Left renal pelvis (tissue), 4 donors: ENCODE measurements at places on chromosomes 5 and 9.

DNA sequence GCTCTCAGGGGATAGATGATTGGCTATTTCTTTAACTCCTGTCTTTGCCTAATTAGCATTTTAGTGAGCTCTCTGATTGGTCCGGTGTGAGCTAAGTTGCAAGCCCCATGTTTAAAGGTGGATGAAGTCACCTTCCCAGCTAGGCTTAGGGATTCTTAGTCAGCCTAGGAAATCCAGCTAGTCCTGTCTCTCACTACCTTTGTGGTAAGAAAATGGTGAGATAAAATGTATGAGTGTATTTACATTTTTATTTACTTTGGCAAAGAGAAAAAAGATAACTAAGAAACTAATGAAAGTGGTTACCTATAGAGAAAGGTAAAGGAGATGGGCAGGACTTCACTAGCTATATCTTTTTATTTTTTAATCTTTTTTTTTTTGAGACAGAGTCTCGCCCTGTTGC is 146.8 kb downstream of the RFK start:
- no peak for DNase-seq

- DNase-seq = no peak
These were observed 185.9 kb downstream of the AP3B1 start for GRCh38 chr5:78108564-78108963.

DNA sequence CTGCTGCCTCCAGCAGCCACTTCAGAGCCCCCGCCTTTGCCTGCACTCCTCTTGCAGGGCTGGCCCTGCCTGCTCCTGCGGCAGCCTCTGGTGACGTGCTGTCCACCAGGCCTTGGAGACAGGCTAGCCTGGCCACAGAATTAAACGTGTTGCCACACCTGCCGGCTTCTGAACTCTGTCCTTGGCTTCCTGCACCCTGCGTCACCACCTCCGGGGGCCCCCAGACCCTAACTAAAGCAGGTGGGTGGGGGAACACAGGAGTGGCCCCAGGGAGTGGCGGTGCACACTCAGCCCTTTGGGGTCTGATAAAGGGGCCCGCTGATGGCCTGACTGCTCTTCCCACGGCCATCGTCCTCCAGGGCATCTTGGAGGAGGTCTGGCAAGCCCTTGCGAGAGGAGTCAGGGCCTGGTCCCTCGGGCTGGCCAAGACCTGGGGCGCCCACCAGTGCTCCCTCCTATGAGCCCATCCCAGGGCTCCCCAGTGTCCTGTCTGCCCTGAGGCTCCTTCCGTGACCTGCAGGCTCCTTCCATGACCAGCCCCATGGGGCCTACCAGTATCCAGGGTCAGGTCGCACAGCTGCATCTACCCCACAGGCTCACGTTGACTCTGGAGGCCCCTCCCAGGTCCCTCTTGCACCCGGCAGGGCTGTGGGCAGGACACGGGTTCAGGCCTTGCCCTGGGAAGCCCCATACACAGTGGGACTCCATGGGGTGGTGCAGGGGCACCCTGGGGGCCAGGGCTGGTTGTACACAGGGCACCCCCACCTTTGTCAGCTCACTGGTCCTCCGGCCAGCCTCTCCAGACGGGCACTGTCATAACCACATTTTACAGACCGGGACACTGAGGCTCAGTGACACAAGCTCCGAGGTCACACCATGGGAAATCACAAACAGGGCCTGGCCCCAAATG is 1.0 kb upstream of the MAMDC4 start:
- no peak for DNase-seq

DNA sequence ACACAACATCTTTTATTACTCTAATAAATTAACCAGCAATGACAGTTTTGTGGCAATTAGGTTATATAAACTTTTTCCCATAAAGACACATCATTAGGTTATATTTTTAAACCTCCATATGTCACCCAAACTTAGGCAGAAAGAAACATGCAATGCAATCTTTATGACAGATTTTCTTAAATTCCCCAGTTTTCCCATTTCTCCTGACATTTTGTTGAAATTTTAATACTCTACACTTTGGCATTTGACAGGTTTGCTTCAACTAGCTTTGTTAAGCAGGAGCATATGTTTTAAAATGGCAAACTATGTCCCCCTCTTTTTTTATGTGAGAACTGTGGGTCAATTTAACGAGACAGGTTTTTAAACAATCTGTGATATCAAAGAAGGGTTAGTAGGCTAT is 155.5 kb downstream of the GABRB2 start:
- DNase-seq = no peak

- no peak for DNase-seq
These were observed 20.4 kb downstream of the REXO4 start for GRCh38 chr9:133397370-133397769.

DNA sequence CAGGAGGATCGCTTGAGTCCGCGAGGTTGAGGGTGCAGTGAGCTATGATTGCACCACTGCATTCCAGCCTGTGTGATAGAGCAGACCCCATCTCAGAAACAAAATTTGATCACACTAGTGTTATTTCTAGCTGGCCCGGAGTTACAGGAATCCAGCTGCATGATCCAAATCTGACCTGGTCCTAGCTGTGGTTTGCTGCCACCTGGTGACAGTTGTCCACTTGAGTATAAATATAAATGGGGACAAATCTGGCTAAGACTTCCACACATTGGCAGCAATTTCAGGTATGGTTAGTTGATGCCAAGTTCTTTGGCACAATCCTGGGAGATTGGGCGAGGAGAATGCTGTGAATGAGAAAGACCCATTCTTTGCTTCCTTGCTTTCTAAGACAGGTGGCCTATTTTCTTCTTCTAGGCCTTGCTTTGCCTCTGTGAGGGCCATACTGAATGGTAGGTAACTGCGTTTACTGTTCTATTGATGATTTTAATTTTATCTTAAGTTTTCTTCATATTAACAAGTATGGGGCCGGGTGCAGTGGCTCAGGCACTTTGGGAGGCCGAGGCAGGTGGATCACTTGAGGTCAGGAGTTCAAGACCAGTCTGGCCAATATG is 35.4 kb downstream of the UBE2R2 start:
- DNase-seq = peak; percentile 25

GRCh38 chr5:179115845-179116524 is 55.8 kb downstream of the ZNF354C start:
- no peak for DNase-seq

- DNase-seq = no peak
These were observed 55.8 kb upstream of the ACTBL2 start for GRCh38 chr5:57538341-57538955.

DNA sequence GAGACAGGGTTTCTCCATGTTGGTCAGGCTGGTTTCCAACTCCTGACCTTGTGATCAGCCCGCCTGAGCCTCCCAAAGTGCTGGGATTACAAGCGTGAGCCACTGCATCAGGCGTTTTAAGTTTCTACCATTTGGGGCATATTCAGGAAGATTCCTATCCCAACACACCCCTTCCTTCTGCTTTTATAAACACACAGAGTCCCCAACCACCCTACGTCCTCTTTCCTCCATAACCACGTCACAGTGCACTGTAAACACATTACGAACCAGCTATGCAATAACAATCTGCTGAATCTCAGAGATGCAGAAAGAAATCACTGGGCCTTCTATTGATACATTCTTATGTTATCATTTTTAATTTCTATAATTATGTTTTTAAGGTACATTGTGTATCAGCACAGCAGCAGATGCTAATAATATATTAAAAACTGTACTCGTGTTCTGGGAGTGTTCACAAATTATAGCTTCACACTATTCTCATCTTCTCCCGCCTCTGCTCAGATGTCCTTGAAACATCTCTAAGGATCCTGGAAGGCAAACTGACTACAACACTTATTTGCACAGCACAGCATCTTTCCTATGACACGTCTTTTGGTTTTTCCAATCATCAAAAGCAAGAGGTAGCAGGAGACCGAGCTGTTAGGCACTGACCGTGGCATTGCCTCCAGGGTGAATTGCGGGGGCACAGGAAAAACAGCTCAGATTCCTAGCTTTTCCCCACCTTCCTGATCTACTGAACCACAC is 60.2 kb downstream of the KCNIP1 start:
- no peak for DNase-seq

GRCh38 chr9:125119643-125120286 is 23.6 kb downstream of the SCAI start:
- DNase-seq = no peak
